ENCODE measurements at places on chromosomes 2 and 18.

GRCh38 chr2:46887028-46887885 lies 28.3 kb downstream of the MCFD2 start:
- no peak for DNase-seq

- DNase-seq, result no peak
Measured at GRCh38 chr2:27145682-27146081, 3.1 kb upstream of the TCF23 start.

GRCh38 chr2:29954316-29954715 lies 32.9 kb upstream of the ALK start:
- DNase-seq, result no peak

DNA sequence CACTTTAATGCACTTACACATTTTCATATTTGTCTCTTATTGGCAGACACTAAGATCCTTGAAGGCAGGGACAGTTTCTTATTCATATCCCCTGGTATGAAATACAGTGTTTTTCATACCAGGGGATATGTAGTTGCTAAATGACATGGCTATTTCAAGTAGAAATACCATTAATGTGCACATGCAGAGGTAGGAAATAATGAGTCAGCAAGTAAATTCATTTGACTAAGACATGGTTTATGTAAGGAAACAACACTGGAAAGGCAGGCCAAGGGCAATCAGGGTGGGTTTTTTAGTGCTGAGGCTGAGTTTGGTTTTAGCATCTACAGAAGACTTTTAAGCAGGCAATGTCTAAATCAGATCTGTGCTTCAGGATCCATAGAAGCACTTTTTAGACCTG lies 155.9 kb downstream of the WDPCP start:
- no peak for DNase-seq

GRCh38 chr2:37570773-37571586 lies 100.5 kb downstream of the CDC42EP3 start:
- DNase-seq, result no peak

Measured in NCI-H510A treated with DMSO at 0.1 percent for 48 hours (cell line).